Airway epithelial cell (primary cell): ENCODE measurements at places on chromosomes 5 and 9. TPM values are rescaled to one million over a fixed set of nuclear protein-coding genes. Genes with fewer than 3 reads are reported as not detected.

The C5orf58 gene
- not detected in 2 replicates for total RNA-seq

The TMEM174 gene
- total RNA-seq: not detected in 2 replicates

The SPAG8 gene
- total RNA-seq: not detected in 2 replicates

The OBP2B gene
- total RNA-seq: not detected in 2 replicates

The COL27A1 gene
- total RNA-seq: 8.5 and 10.2 TPM in 2 replicates

The DMRT3 gene
- not detected in 2 replicates for total RNA-seq

The ZNF618 gene
- 8.0 and 9.0 TPM in 2 replicates for total RNA-seq

The IQGAP2 gene
- total RNA-seq: not detected in 2 replicates

The PLPPR1 gene
- 0.21 TPM in 1 of 2 replicates, not detected in the other for total RNA-seq

The IL7R gene
- total RNA-seq: 1.4 and 1.6 TPM in 2 replicates

The PDCD1LG2 gene
- total RNA-seq: 0.19 and 0.71 TPM in 2 replicates

The RFESD gene
- 0.98 and 2.2 TPM in 2 replicates for total RNA-seq

The MGAT4B gene
- 108 and 116 TPM in 2 replicates for total RNA-seq

The SLC6A3 gene
- not detected in 2 replicates for total RNA-seq

The RNF180 gene
- 1.9 and 2.3 TPM in 2 replicates for total RNA-seq

The ANKRD34B gene
- not detected in 2 replicates for total RNA-seq

The WNT8A gene
- not detected in 2 replicates for total RNA-seq

The C9 gene
- not detected in 2 replicates for total RNA-seq

The ASS1 gene
- 16.6 and 18.0 TPM in 2 replicates for total RNA-seq

The GRIA1 gene
- not detected in 2 replicates for total RNA-seq

The IFNA13 gene
- not detected in 2 replicates for total RNA-seq

The SPATA31C1 gene
- total RNA-seq: not detected in 2 replicates
